ENCODE measurements at places on chromosomes 3 and 15. TPM values are rescaled to one million over a fixed set of nuclear protein-coding genes. Genes with fewer than 3 reads are reported as not detected.

- peak within 1 kb of the TSS; percentile 92 for H3K27ac ChIP-seq
- no peaks in the 10 kb centered on the region for H3K36me3 ChIP-seq
- DNase-seq: peak; percentile 80
- H3K4me3 ChIP-seq: peak within 1 kb of the TSS; percentile 96
- peaks cover 3% of the 10 kb centered on the region for H3K27me3 ChIP-seq
These were observed at the start of the genes BBS4 and HIGD2B for GRCh38 chr15:72685925-72686794. Gene BBS4, plus strand, starts transcription at chr15:72686207. Its CDS starts 21 bp downstream, at chr15:72686228. Gene HIGD2B, minus strand, starts transcription at chr15:72686182. Its CDS starts 9,808 bp downstream, at chr15:72676374.

DNA sequence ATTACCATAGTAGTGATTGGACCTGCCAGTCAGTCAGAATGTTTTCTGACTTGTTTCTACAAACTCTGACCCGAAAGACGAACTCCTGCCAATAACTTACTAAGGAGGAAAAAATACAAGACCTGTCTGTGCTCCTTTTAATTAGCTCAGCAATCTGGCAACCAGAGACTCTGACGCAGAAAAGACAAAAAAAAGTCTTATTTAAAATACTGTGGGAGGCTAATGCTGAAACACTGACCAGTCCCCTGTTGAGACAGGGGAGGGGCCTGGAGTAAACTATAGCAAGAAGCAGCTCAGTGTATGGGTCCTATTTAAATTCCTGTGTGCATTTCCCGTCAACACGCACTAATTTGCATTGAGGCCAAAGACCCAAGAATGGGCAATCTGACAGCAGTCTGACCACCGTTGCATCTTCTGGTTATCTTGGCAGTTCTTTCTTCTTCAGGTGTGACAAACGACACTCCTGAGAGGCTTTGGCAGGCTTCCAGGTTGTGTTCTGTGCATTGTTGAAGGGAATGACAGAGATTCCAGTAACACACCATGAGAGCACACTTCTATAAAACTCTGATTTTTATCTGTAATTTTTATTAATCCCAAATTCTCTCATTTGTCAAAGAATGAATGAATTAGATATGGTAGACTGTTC lies 1114.3 kb downstream of the IGSF11 start:
- H3K4me1 ChIP-seq: peaks cover 30% of the 10 kb centered on the region
- no peak overlapping the region for H3K4me3 ChIP-seq
- H3K36me3 ChIP-seq: no peaks in the 10 kb centered on the region
- DNase-seq: no peak
- no peak overlapping the region for H3K27ac ChIP-seq
- H3K27me3 ChIP-seq: no peaks in the 10 kb centered on the region

DNA sequence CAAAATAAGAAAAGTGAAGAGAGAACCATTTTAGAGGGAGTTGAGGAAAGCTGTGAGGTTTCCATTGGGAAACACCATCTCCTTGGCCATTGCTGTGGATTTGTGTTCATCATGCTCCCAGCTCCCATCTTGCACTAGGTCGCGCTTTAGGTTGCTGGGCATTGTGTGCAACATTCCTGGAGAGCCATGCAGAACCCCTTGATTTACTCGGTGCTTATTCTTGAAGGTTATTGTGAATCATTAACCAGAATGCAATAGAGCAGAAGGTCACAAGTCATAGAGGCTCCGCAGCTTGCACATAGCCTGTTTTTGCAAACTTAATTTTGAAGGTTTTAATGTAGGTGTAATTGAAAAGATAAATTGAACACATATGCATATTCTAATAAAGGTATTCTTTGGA lies 239.2 kb upstream of the IL12A start:
- no peaks in the 10 kb centered on the region for H3K4me1 ChIP-seq
- H3K4me3 ChIP-seq: no peak overlapping the region
- no peak overlapping the region for H3K27ac ChIP-seq
- no peaks in the 10 kb centered on the region for H3K27me3 ChIP-seq

DNA sequence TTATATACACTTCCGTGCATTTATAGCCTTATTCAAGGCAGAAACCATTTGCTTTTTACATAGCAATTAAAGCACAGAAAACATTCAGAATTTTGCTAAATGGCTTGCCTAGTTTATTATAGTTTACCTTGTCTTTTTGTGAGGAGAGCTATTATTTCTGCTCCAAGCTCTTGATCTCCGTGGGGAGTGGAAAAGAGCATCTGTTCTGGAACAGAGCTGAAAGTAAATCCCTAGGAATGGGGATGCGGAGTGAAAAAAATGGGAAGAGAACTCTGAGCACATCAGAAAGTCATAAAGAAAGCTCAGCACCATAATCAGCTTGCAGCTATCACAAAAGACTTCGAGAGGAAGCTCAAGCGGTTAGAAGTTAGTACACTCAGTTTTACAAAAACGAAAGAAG lies 1006.7 kb downstream of the ROBO2 start:
- no peak for DNase-seq
- H3K27ac ChIP-seq: no peak overlapping the region
- no peak overlapping the region for H3K4me3 ChIP-seq
- no peaks in the 10 kb centered on the region for H3K4me1 ChIP-seq

GRCh38 chr3:174784206-174784934 lies 74.8 kb upstream of the NAALADL2 start:
- no peak for DNase-seq
- no peaks in the 10 kb centered on the region for H3K36me3 ChIP-seq
- no peaks in the 10 kb centered on the region for H3K4me1 ChIP-seq
- H3K27ac ChIP-seq: no peak overlapping the region
- H3K4me3 ChIP-seq: no peak overlapping the region

DNA sequence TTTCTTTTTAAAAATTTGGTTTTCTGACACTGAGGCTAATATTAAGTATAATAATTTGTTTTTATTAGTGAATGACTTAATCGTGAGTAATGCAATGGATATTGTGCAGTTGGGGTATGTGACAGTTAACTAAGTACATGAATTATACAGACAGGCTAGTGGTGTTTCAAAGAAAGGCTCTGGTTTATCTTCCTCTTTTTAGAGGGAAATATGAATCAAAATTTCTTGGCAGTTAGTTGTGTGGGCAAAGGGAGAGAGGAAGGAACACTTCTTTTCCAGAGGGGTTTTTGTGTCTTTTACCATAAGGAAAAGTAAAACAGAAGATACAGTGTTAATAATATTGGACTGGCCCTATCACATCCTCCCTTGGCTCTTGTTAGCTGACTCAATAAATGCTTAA lies 2.7 kb downstream of the ZNF654 start:
- peaks cover 35% of the 10 kb centered on the region for H3K4me1 ChIP-seq
- no peak overlapping the region for H3K27ac ChIP-seq
- H3K4me3 ChIP-seq: peak overlapping the region; percentile 62
- H3K36me3 ChIP-seq: no peaks in the 10 kb centered on the region
- no peak for DNase-seq

DNA sequence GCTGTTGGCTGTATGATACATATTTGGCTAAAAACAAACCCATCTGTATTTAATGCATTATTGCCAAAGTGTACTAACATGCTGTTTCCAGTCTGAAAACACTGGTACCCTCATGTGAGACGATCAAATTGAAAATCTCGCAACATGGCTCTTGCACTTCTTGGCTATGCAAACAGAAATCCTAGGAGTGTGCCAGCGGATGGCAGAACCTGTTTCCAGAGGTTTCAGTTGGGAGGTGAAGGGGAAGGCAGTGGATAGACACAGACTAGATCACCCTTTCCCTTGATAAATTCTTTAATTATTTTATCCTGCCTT lies 350.3 kb downstream of the TUSC7 start:
- H3K4me1 ChIP-seq: no peaks in the 10 kb centered on the region
- no peak overlapping the region for H3K27ac ChIP-seq
- H3K36me3 ChIP-seq: no peaks in the 10 kb centered on the region
- DNase-seq: no peak

DNA sequence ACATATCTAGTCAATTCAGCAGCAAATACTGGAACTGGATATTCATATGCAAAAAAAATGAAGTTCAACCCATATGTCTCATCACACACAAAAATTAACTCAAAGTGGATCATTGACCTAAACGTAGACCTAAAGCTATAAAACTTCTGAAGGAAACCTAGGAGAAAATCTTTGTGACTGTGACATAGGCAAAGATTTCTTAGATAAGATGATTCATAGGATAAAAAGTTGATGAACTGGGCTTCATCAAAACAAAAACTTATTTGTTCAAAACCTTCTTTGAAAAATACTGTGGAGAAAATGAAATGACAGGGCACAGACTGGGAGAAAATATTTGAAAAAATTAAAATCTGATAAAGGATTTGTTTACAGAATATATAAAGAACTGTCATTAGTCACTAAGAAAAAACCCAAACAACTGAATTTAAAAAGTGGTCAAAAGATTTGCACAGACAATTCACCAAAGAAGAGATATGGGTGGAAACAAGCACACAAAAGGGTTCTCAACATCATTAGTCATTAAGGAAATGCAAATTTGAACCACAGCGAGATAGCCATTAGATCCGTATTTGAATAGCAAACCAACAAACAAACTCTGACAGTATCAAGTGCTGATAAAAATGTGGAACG lies 62.8 kb downstream of the ITGB5 start:
- H3K27me3 ChIP-seq: no peaks in the 10 kb centered on the region
- no peak overlapping the region for H3K4me3 ChIP-seq
- DNase-seq: no peak

DNA sequence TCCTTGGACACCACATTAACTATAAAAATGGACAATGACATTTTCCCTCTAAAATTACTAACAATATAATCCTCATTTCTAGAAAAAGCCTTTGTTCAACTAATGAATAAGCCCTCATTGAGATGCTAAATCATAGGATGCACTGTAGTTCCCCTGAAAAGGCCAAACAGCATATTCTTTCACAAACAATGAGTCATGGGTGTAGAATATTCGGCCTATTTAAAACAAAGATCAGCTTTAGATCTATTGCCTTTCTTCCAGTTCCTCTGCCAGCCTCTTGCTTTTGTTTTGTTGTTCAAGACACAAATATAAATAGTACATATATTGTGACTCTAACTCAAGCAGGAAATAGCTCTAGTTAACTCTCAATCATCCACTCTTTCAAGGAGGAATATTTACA lies 82.5 kb downstream of the ADAM10 start:
- no peaks in the 10 kb centered on the region for H3K27me3 ChIP-seq
- H3K36me3 ChIP-seq: peaks cover 16% of the 10 kb centered on the region
- peak overlapping the region; percentile 20 for H3K4me3 ChIP-seq
- peaks cover 33% of the 10 kb centered on the region for H3K4me1 ChIP-seq
- H3K27ac ChIP-seq: peak overlapping the region; percentile 76
- DNase-seq: no peak

GRCh38 chr3:113496924-113497323 lies 18.0 kb downstream of the SPICE1 start:
- no peak for DNase-seq
- no peak overlapping the region for H3K4me3 ChIP-seq
- H3K36me3 ChIP-seq: peaks cover 7% of the 10 kb centered on the region
- H3K4me1 ChIP-seq: no peaks in the 10 kb centered on the region

- H3K36me3 ChIP-seq: peaks cover 4% of the 10 kb centered on the region
- no peaks in the 10 kb centered on the region for H3K27me3 ChIP-seq
- H3K4me3 ChIP-seq: no peak overlapping the region
- peaks cover 29% of the 10 kb centered on the region for H3K4me1 ChIP-seq
- no peak for DNase-seq
- H3K27ac ChIP-seq: no peak overlapping the region
These were observed 31.3 kb downstream of the SMAD3 start for GRCh38 chr15:67096546-67097294.

- peaks cover 16% of the 10 kb centered on the region for H3K4me1 ChIP-seq
- DNase-seq: no peak
- no peaks in the 10 kb centered on the region for H3K27me3 ChIP-seq
- H3K36me3 ChIP-seq: peaks cover 2% of the 10 kb centered on the region
- no peak overlapping the region for H3K27ac ChIP-seq
These were observed 22.5 kb upstream of the SHC4 start for GRCh38 chr15:48986240-48986639.

DNA sequence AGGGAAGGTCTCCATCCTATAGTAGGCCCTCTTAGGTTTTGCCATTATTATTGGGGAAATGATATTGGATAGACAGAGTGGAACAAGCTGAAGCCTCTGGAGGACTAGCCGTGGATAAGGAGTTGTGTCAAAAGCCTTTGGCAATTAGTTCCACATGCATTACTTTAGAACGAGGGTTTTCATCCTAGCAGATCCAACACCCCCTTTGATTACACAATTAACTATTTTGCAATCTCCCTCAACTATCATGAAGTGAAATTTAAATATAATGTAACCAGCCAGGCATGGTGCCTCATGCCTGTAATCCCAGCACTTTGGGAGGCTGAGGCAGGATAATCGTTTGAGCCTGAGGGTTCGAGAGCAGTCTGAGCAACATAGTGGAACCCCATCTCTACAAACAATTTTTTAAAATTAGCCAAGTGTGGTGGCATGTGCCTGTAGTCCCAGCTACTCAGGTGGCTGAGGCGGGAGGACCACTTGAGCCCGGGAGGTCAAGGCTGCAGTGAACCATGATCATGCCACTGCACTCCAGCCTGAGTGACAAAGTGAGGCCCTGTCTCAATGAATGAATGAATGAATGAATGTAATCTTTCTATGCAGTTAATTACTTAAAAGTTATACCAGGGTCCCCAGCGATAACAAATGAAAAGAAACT lies 56.8 kb downstream of the PXYLP1 start:
- H3K27ac ChIP-seq: no peak overlapping the region
- peaks cover 18% of the 10 kb centered on the region for H3K36me3 ChIP-seq
- no peak overlapping the region for H3K4me3 ChIP-seq
- no peak for DNase-seq
- no peaks in the 10 kb centered on the region for H3K27me3 ChIP-seq
- no peaks in the 10 kb centered on the region for H3K4me1 ChIP-seq

DNA sequence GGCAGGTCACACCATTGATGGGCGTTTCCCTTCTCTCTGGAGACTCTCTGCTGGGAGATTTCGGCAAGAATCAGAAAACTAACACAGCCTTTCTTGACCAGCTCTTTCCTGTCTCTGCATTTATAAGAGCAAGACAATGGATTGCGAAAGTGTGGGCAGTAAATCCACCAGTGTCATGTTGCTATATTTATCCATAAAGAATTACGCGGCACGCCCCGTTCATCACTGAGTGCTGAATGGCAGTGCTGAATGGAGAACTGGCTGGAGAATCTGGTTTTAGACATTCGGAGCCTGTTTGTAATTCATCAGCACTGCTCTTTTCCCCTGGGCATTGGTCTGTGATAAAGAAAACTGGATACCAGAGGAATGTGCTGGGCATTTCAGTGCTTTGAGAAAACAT lies 2.0 kb upstream of the CEMIP start:
- H3K4me1 ChIP-seq: peaks cover 10% of the 10 kb centered on the region
- peaks cover 54% of the 10 kb centered on the region for H3K27me3 ChIP-seq
- DNase-seq: no peak
- no peak overlapping the region for H3K4me3 ChIP-seq
- no peaks in the 10 kb centered on the region for H3K36me3 ChIP-seq

GRCh38 chr15:78101423-78102105 lies 9.2 kb downstream of the SH2D7 start:
- DNase-seq: no peak
- H3K4me1 ChIP-seq: no peaks in the 10 kb centered on the region

DNA sequence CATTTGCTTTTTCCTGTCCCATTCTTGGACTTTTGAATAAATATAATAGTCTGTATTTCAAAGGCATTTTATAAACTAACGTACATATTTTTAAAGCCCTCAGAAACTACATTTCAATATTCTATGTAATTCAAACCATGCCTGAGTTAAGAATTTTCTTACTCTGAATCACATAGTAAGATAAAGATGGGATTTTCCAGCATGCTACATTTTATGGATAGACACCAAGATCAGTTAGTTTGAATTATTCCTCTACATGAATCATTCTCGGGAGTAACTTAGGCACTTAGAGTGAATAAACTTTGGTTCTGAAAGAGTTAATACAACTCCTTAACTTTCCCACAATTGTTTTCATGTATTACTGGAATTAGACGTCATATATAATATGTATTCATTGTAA lies 713.3 kb upstream of the CBLB start:
- H3K4me3 ChIP-seq: no peak overlapping the region
- no peaks in the 10 kb centered on the region for H3K4me1 ChIP-seq
- DNase-seq: no peak
- no peak overlapping the region for H3K27ac ChIP-seq

Gene RLBP1
- total RNA-seq: 6.3 TPM

Gene PLA2G4D
- total RNA-seq: not detected

Gene FGF7
- total RNA-seq: not detected

Gene ANKUB1
- total RNA-seq: not detected

Gene DNAH12
- total RNA-seq: 0.09 TPM

Gene SCG3
- 8.1 TPM for total RNA-seq

All from neural crest cell (in vitro differentiated cells).